ENCODE measurements at places on chromosomes 7 and 10.

GRCh38 chr7:37108615-37109014 lies 340.0 kb downstream of the ELMO1 start:
- DNase-seq: no peak

DNA sequence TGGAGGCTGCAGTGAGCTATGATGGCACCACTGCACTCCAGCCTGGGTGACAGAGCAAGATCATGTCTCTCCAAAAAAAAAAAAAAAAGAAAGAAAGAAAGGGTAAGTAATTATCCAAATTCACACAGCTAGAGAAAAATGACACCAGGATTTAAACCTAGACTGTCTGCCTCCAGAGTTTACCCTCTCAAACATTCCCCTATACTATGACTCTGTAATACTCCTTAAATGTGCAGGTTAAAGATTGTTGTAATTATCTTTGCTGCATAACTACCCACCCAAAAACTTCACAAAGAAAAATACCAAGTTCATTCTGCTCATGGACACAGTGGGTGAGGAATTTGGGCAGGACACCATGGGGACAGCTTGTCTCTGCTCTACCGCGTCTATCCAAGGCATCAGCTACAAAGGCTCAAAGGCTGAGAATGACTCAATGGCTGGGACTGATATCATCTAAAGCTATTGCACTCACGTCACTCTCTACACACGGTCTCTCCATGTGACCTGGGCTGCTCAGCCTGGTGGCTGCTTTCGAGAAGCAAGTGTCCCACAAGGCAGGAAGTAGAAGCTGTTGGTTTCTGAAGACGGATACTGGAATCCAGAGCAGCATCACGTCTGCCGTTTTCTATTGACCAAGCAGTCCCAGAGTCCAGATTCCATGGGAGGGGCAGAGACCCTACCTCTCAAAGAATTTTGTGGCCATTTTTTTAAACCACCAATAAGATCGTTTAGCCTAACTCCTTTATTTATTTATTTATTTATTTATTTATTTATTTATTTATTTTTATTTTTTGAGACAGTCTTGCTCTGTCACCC lies 185.7 kb upstream of the AUTS2 start:
- DNase-seq: peak; percentile 55

- peak; percentile 69 for DNase-seq
These were observed 24.1 kb downstream of the PRF1 start for GRCh38 chr10:70578371-70578947.

- DNase-seq: no peak
These were observed 214.7 kb downstream of the WDR37 start for GRCh38 chr10:1270906-1271305.

GRCh38 chr7:134021836-134022235 lies 105.3 kb upstream of the LRGUK start:
- no peak for DNase-seq

DNA sequence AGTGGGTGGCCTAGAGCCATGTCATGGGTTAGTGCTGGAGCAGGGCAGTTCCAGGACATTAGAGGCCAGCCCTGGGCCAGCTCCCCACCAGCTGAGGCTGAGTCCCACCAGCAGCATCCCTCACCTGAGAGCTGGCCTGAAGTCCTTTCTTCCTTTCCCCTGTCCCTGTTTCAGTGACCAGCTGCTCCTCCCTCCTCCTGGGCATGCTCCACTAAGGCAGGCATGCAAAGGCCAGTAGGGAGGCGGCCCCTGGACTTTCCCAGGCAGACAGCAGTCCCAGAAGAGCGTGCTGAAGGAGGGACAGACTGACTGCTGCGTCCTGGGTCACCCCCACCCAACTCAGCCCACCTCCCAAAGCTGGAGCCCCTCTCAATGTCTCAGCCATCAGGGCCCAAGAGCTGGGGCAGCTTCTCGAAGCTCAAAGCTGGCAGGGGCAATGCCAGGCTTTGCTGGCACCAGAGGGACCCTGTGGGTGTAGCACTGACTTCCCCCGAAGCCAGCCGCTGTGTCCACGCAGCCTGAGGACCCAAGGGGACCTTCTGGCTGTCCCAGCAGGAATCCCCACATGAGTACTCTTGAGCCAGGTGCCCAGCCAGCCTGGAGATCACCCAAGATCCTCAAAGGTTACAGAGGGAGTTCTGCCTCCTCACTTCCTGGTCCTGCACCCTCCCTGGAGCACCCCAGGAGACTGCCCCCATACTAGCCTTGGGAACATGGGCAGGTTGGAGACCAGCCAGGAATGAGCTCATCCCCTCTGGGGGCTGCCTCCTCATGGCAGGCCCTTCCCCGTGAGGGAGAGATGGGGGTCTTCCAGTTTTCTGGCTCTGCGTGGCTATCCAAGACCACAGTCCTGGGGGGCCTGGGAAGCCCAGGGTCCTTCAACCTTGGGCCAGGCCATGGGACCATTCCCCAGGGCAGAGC lies 35.2 kb upstream of the RET start:
- no peak for DNase-seq

- DNase-seq: no peak
These were observed 10.0 kb downstream of the CYP3A5 start for GRCh38 chr7:99669782-99670181.

DNA sequence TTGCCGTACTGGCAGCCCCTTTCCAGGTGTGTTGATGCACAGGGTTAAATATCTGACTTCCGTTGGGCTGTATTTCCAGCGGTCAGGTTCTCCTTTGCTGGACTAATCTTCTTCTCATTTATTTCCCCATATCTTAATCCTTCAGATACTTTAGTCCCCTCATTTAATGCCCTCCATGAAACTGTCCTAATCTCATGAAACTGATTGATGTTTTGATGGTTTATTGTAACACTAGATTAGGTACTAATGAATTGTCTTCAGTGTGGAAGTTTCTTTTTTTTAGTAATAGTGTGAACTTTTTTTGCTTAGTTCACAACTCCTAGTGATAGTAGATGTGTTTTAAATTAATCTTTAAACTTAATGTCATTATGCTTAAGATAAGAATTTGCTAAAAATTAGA lies 6.3 kb downstream of the CUL1 start:
- no peak for DNase-seq

- no peak for DNase-seq
These were observed 8.4 kb upstream of the SEPTIN7 start for GRCh38 chr7:35792472-35792871.

GRCh38 chr7:107322015-107322414 lies 147.8 kb upstream of the GPR22 start:
- DNase-seq: no peak

- DNase-seq: no peak
These were observed 147.7 kb downstream of the JAZF1 start for GRCh38 chr7:28032738-28033380.

DNA sequence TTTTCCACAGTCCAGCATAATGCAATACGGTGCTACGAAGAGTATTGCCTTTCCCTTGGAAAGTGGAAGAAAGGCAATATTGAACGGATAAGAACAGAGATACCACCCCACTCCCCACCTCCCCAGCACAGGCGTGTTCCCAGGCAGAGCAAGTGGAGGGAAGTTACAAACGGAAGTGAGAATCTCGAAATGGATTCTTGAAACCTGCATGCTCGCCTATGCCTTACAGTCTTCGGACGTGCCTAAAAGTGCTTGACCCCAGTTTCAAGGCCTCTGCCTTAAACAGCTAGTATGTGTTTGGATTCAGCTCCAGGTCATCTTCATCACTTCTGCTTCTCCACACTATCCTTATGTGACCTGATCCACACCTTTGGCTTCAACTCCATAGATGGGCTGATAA lies 35.0 kb upstream of the USP6NL start:
- DNase-seq: no peak

DNA sequence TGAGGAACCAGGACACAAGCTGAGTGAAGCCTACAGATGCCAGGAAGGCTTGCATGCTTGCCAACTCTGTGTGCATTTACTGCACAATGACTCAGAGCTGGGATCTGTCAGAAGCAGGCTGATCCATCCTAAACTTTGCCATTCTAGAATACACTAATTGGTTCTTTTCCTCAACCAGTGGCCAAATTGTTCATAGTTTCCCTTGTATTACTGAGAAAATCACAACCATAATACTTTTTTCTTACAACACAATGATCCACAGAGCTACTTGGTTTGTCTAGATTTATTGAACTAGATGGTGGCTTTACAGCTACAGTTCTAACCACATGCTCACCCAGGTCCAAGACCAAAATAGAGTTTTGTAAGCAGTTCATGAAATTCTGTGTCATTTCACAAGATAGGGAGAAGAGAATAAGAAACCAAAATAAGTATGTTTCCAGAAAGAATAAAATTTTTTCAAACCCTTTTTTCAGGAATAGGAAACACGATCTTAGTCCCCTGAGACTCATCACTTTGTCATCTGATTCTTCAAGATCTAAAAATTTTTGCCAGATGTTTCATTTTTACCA lies 21.0 kb upstream of the LRRC17 start:
- no peak for DNase-seq

DNA sequence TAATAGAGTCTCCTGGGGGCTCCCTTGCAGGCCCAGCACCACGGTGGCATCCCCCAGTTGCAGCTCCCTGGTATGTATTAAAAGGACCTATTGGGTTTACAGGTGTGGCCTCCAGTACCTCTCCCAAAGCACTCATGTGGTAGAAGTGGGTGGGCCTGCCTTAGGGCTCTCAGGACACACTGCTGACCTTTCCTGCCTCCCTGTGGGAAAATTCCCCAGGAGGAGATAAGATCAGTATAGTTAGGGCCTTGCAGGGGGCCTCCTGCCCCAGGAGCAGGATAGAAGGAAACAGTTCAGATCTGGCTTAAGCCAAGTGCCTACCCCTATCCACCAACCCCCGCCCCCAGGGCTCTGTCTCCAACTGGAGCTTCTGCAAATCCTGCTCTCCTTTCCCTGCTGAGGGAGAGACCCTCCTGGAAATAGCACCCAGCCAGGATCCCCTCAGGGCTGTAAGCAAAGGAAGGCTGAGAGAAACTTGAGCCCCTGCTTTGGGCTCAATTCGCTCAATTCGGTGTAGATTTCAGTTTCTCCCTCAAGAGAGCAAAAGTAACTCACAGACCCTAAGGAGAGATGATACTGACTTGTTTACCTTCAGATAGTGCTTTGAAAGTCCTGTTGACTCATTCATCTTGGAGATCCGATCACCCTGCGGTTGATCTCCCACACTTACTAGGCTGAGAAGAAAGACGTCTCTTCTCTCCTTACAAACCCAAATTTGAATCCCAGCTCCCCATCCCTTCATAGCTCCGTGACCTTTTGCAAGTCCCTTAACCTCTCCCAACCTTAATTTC lies 130.6 kb downstream of the WDR11 start:
- no peak for DNase-seq

DNA sequence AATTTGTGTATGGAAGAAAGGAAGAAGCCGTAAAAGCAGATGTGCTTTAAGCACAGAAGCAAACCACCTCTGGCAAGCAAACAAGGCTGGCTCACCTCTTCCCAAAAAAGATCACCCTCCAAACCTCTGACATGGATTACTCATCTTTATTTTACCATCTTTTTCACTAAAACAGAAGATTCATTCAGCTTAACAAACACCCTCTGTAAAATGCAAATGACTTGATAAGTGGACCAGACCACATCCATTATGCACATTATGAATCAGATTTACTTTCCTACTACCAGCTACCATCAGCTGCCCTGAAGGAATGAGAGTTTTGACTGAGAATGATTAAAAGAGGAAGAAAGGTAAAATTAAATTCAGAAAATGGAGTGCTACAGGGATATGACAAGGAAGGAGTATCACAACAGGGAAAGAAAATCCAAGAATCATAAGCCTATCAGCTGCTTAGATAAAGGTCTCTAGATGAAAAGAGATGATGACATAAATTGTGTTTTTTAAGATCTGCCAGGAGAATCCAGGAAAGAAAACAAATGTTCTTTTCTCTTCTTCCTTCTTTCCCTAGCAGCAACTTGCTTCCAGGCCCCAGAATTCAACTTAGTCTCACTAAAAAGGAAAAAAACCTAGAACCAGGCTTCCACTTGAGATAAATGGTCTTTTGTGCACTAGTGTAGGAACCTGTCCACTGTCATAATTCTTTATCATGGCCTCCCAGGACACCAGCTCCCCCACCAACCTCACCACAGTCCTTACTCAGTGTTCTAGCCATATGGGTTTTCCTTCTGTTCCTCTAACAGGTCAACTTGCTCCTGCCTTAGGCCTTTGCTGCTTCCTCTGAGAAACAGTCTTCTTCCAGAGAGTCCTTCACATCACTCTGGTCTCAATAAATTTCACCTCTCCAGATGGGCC lies 47.4 kb downstream of the JAZF1 start:
- no peak for DNase-seq

- peak; percentile 39 for DNase-seq
These were observed 22.3 kb downstream of the PIK3CG start for GRCh38 chr7:106887421-106887820.

GRCh38 chr7:139679731-139680594 lies 97.8 kb downstream of the HIPK2 start:
- no peak for DNase-seq

DNA sequence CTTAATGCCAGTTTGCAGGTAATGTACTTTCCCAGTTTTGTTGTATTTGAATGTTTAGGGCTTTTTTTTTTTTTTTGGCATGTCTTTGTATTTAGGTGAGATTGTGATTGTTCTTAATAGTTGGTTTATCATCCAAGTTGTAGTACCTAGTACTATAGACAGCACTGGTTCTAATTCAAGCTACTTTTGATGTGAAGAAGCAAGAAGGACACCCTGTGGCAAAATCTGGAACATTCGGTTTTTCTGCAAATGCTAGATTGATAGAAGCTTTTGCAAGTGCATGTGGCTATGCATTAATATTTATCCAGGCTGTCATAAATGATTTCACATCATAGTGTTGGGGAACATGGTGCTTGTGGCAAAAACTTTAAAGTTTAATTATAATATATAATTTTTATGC lies 248.9 kb downstream of the FOXP2 start:
- DNase-seq: no peak

DNA sequence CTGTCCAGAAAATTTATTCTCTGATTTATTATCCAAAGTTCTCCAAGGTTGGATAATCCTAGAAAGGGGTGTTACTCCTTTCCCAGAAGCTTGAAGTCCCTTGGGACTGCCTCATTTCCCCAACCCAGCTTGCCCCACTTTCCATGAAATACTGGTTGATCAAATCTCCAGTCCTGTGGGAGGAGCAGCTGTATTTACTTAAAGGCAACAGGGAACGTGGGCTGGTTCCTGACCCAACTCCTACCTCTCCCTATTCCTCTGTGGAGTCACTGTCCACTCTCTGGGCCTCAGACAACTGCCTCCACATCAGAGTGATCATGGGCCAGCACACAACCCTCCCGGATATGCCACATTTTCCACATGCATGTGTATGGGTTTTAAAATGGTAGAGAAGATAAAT lies 166.2 kb upstream of the PRR15 start:
- DNase-seq: no peak

DNA sequence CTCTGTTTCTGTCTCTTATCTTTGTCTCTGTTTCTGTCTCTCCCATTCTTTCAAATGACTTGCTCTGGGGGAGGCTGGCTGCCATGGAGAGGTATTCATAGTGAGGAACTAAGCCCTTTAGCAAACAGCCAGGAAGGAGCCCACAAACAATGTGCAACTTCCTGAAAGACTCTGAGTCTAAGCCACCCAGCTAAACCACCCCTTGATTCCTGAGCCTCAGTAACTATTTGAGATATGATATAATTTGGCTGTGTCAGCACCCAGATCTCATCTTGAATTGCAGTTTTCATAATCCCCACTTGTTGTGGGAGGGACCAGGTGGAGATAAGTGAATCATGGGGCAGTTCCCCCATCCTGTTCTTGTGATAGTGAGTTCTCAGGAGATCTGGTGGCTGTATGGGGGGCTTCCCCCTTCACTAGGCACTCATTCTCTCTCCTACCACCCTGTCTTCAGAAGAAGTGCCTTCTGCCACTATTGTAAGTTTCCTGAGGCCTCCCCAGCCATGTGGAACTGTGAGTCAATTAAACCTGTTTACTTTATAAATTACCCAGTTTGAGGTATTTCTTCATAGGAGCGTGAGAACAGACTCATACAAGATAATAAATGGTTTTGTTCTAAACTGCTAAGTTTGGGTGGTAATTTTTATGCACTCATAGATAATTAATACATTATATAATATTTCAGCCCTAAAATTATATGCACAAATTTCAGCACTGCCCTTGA lies 121.2 kb upstream of the FOXP2 start:
- DNase-seq: no peak

All from GM20000 (cell line).